ENCODE measurements at places on chromosomes 5 and 9.
A peak's percentile ranks its signal among the peaks of the same experiment; 100 is the strongest.

GRCh38 chr9:88049677-88050307 lies 75.5 kb upstream of the CDK20 start:
- DNase-seq = no peak

GRCh38 chr9:127183814-127184582 lies 61.6 kb upstream of the ANGPTL2 start:
- no peak for DNase-seq

DNA sequence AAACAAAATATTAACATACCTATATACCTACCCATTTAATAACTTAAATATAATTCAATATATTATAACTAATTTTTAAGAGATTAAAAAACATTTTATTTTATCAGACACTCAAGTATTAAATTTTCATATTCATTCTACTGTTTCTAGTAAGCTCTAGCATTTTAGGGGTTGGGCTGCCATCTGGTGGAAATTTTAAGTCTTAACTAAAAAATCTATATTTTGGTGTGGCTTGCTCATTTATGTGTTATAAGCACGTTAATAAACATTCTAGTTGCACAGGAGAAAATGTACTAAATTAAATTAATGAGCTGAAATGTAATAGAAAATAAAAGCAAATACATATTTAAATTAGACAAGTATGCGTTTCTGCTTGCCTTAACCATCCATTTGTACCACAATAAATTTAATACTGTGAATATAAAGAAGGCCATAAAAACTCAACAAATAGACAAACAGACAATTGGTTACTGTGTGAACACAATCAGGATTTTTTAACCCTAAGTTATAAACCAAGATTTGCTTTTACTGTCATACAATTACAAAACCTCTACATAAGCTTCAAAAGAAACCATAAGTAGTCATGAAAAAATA lies 1728.3 kb upstream of the CDH9 start:
- DNase-seq = no peak

DNA sequence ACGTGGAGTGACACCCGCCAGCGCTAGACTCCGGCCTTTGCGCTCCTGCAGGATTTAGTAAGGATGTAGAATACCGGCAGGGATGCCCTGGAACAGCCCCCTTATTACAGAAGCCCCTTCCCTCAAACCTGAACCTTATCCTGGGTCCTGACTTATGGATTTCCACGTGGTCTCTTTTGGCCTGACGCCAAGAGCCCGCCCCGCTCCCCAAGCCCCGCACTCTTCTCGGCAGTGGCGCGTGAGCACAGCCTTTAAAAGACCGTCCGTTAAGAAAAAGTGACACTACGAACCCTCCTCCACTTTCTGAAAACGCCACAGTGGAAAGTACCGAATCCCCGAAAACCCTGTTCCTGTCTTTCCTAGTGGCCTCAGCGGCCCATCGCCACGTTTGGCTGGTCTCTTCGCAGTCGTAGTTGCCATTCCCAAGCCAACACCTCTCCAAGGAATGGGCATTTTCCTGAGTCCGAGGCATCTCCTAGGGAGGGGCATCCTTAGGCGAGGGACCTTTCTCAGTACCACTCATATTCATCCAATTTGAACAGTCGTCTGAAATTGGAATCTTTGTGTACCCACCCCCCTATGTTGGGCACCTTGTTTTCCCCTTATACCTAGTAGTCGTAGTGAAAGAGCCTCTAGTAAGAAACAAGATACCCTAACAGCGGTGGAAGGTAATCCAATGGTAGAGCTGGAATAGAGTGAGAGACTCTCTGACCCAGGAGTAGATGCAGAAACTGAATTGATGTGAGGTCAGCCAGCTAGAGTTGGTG lies 732 bp upstream of the MCIDAS start:
- no peak for DNase-seq

DNA sequence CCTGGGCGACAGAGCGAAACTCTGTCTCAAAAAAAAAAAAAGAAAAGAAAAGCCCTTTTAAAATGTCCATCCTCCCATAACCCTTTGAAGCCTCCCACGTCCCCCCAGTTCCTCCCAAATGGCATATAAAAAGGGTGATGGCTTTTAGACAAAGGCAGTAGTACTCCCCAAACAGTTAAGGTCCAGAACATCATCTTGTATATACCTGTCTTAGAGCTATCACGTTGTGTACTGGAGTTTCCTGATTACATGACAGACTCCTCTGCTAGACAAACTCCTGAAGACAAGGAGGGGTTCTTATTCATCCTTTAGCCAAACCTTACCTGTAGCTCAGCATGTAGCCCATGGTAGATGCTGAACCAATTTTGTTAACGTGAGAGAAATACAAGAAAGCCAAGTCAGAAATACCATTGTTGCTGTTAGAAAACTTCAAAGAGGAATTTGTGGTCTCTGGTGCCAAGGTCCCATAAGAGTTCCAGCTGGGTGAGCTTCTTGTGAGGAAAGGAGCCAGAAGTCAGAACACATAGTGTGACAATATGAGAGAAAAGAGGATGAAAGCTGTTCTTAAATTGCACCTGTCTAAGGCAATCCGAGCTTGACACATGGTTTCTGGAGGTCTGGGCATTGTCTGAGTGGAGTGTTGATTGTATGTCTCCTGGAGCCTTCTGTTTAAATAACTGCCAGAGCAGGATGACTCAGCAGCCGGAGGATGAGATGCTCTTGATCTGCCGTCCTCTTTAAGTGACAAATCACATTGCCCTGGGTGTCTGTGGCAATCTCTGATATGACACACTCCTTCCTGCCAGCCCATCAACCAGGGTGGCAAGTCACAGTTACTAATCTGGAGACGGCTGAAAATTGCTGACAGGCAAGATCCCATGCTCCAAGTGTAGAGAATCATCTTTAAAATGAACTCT lies 69.1 kb downstream of the ARRDC3 start:
- DNase-seq = peak; percentile 76

Data from central memory CD4-positive, alpha-beta T cell (primary cell).